ENCODE measurements at places on chromosomes 6 and 20.

- peak; percentile 28 for DNase-seq
These were observed 93.7 kb downstream of the PROKR2 start for GRCh38 chr20:5222919-5223634.

DNA sequence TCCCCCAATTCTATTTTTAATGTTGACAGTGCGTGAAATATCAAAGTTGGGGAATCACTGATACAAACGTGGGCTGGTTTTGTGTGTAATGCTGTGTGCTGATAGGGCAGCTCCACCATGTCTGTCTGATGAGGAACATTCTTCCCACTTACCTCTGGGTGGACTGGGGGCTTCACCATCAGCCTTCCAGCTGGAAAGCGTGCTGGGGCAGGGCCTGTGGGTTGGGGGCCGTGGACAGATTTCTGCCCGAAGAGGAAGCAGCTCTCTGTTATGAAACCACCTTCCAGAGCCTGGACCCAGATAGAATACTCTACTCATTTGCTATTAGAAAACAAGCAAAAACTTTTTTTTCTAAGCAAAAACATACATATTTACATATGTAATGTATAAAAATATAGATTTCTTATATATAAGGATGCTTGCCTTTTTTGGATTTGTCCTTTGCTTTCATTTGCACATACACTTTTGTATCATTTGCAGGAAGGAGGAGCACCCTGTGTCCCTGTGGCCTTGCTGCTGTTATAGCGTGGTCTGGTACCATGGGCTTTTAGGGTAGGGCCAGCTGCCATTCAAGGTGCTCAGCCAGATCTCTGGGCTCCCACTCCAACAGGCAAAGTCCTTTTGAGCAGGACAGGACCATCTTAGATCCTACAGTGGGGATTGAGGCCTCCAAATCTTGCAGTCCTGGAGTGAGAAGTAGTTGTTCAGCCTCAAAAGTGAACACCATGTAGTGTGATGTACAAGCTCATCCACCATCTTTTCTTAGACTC is 48.1 kb downstream of the DUSP22 start:
- DNase-seq: no peak

DNA sequence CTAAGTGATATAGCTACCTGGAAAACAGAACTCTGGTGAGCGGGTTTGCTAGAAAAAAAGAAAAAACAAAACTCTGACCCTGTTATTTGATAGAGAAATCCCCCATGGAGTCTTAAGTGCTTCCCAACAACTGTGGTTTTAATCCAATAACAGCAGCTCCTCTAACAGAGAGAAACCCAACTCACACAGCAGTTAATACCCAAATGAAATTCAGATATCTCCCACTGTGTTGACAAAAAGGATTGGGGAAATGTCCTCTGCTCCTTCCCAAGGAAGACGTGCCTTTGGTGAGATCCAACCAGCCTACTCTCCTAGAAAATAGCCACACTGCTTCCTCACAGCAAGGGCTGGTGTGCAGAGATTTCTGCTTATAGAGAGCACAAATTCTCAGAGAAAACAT is 200.4 kb upstream of the FBXL4 start:
- no peak for DNase-seq

GRCh38 chr6:81736428-81736827 is 16.1 kb downstream of the TENT5A start:
- no peak for DNase-seq

DNA sequence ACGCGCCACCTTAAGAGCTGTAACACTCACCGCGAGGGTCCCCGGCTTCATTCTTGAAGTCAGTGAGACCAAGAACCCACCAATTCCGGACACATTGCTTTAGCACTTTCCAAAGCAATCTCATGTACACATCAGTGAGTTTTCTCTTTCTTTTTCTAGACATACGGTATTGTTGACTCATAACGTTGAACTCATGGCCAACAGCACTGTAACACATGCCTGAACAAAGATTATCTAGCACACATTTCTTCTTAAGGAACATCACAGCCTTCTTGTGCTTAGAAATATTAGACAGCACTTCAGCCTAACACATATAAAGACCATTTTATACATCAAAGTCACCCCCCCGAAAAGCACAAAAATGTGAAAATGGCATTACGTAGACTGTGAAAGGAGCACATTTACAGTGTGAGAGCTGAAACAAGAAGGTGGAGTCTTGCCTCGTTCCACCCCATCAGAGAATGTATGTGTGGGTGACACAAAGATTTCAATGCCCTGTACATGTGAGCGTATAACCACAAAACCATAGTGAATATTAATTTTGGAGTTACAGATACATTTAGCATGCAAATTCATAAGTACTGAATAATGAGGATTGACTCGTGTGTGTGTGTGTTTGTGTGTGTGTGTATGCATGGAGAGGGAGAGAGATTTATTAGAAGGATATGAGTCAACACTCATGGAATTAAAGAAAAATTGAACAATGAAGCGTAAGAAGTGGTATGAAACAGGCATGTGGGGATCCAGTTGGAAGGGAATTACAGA is 134.1 kb downstream of the FAM83B start:
- no peak for DNase-seq

GRCh38 chr6:147829418-147829817 is 320.9 kb downstream of the SAMD5 start:
- DNase-seq: no peak

GRCh38 chr20:34104059-34104458 is 8.0 kb downstream of the EIF2S2 start:
- no peak for DNase-seq

DNA sequence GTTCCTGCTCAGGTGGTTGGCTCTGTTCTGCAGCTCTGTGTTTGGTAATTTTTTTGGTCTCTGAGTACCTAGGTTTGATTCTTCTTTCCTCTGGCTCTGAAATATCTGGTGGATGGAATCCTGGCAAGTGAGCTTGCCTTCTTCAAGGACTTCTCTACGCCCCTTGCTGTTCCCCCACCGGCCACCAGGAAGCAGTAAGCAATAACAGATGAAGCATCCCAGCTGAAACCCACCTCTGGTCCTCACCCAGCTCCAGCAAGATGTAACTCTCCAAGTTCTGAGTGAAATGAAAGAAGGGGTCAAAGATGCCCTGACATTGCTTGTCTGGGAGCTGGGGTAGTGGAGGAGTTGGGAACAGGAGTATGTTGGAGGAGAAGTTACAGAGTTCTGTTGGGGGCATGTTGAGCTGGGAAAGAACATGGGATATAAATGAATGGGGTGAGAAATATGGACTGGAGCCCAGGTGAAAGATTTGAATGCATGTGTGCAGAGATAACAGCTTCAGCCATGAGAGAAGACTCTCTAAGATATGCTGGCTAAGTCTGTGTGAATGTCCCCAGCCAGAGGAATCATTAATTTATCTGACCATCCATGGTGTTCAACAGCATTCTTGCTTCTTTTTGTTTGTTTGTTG is 51.3 kb upstream of the GLP1R start:
- DNase-seq: no peak

GRCh38 chr6:150865406-150866146 is at the start of gene MTHFD1L:
Gene MTHFD1L, plus strand, starts transcription at chr6:150865702. Its CDS starts 121 bp downstream, at chr6:150865823.
- DNase-seq: peak; percentile 47

Measured in effector CD4-positive, alpha-beta T cell (primary cell).